Ovary (tissue), 10 donors: ENCODE measurements at places on chromosomes 16 and 17.

GRCh38 chr16:16146380-16147315, 76.6 kb downstream of the ABCC6 start:
- no peak overlapping the region for H3K4me3 ChIP-seq
- no peaks in the 10 kb centered on the region for H3K36me3 ChIP-seq
- peaks cover 21% of the 10 kb centered on the region for H3K4me1 ChIP-seq
- H3K27me3 ChIP-seq = no peaks in the 10 kb centered on the region
- peak; percentile 44 for DNase-seq

GRCh38 chr16:69190598-69190997, 3.6 kb downstream of the SNTB2 start:
- DNase-seq = no peak
- H3K27me3 ChIP-seq = no peaks in the 10 kb centered on the region
- no peak overlapping the region for H3K27ac ChIP-seq
- H3K36me3 ChIP-seq = no peaks in the 10 kb centered on the region
- peaks cover 17% of the 10 kb centered on the region for H3K4me1 ChIP-seq

DNA sequence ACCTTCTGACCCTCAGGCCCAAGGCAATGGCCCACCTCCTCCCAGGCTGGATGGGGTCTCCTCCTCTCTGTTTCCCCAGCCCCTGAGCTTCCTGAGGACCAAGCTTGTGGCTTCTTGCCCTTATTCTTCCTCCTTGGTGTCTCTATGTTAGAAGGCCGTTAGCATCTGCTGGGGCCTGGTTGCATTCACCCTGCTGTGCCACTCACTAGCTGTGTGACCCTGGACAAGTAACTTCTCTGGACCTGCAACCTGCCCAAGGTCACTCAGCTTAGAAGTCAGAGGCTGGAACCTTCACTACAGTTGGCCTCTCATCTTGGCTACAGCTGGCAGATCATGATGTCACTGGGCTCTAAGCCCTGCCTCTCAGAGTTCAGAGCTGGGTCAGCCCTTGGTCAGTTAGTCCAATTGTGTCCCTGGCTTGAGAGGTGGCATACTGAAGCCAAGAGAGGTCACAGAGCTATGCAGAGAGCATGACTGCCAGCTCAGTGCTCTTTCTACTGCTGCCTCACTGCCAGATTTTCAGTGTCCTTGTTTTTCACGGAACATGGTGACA, 3.0 kb downstream of the MT2A start:
- DNase-seq = no peak
- H3K27me3 ChIP-seq = no peaks in the 10 kb centered on the region
- no peak overlapping the region for H3K4me3 ChIP-seq
- peaks cover 24% of the 10 kb centered on the region for H3K4me1 ChIP-seq
- no peak overlapping the region for H3K27ac ChIP-seq

GRCh38 chr16:85446951-85447692, 166.0 kb upstream of the GSE1 start:
- no peak for DNase-seq
- no peaks in the 10 kb centered on the region for H3K36me3 ChIP-seq
- no peak overlapping the region for H3K4me3 ChIP-seq
- H3K27me3 ChIP-seq = no peaks in the 10 kb centered on the region
- H3K27ac ChIP-seq = no peak overlapping the region
- peaks cover 14% of the 10 kb centered on the region for H3K4me1 ChIP-seq

DNA sequence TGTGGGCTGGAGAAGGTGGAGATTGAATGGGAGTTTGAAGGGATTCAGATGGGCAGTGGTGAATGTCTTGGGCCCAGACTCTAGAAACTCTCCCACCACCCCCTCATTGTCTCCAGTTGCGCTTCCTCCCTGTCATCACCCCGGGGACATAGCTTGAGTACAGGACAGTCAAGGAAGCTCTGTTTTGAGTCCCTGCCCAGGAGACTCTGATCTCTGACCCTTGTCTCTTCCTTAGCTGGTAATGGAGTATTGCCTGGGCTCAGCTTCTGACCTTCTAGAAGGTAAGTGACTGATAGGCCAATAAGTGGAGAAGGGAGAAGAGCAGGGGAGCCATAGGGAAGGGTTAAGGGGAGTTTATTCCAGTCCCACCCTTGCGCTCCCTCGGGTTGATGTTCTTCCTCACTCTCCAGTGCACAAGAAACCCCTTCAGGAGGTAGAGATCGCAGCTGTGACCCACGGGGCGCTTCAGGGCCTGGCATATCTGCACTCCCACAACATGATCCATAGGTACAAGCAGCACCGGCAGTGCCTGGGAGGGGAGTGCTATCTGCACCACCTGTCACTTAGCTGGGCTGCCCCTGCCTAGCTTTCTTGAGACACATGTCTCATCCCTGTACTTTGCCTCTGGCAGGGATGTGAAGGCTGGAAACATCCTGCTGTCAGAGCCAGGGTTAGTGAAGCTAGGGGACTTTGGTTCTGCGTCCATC, 5.0 kb downstream of the TAOK2 start:
- H3K36me3 ChIP-seq = no peaks in the 10 kb centered on the region
- no peak for DNase-seq
- peaks cover 13% of the 10 kb centered on the region for H3K4me1 ChIP-seq
- no peak overlapping the region for H3K4me3 ChIP-seq
